ENCODE measurements at places on chromosomes 3 and 15. TPM values are rescaled to one million over a fixed set of nuclear protein-coding genes. Genes with fewer than 3 reads are reported as not detected.

ROBO2 gene
- 1.5 TPM for total RNA-seq

SERINC4 gene
- total RNA-seq = 0.13 TPM

ARRDC4 gene
- total RNA-seq = 0.10 TPM

CCDC13 gene
- not detected for total RNA-seq

TMEM212 gene
- total RNA-seq = not detected

Data from GM12878 (cell line).